ENCODE measurements at places on chromosomes 16 and 17.

GRCh38 chr17:36761203-36761950, 160.0 kb downstream of the MRM1 start:
- DNase-seq = no peak

DNA sequence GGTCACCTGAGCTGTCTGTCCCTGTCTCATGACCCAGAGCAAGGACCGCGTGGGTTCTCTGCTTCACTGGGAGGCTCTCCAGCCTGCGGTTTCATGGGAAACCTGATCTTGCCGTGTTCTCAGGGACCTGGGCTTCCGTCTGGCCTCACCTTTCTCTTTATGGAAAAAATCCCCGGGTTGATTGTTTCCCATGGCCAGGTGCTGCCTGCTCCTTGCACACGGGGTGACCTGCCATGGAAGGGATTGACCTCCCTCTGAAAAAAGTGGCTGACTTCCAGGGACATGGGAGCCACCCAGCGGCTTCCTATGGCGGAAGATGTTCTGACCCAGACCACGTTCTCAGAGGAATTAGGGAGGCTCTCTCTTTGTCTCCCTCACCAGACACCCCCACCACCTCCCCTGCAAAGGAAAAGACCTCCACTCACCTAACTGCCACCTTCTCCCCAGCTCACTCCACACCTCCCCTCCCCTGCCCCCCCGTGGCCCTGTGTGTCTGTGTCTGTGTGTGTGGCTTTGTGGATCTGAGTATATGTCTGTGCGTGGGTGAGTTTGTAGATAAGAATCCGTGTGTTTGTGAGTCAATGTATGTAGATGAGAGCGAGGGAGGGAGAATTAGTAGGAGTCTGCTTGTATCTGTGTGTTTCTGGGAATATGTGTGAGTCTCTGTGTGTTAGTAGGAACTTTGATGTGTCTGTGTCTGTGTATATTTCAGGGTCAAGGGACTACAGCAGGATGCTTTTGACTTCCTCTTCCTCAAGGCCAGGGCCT, 154.6 kb downstream of the NTN1 start:
- no peak for DNase-seq

GRCh38 chr16:456891-457483, 31.5 kb downstream of the RAB11FIP3 start:
- DNase-seq = no peak

GRCh38 chr17:57406131-57406980, 150.0 kb downstream of the MSI2 start:
- no peak for DNase-seq

GRCh38 chr17:72430611-72431432, 310.0 kb downstream of the SOX9 start:
- no peak for DNase-seq

GRCh38 chr16:1839554-1839953, 12.5 kb downstream of the FAHD1 start:
- no peak for DNase-seq

DNA sequence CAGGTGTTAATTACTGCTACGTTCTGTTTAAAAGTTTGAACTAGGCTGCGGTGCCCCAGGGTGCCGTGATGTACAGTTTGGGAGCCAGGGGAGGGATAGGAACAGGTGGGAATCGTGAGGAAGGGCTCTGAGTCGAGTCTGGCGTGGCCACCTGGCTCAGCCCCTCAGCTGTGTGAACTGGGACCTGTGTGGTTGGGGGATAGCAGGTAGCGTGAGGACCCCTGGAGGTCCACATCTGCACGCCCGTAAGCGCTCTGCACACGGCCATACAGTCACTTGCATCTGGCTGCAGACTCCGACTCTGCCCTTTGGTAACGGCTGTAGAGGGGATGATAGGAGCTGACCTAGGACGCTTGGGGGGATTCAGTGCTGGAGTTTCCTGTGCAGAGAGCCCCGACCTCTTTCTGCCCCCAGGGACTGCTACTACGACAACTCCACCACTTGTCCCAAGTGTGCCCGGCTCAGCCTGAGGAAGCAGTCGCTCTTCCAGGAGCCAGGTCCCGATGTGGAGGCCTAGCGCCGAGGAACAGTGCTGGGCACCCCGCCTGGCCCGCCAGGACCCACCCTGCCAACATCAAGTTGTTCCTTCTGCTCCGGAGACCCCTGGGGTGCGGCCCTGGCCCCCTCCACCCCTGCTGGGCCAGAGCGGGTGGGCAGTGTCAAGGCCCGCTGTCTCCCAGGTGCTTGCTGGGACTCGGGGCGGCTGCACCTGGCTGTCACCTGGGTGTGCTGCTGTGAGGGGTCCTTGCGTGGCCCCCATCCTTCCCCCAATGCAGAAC, 17.1 kb downstream of the DEF8 start:
- DNase-seq = no peak

DNA sequence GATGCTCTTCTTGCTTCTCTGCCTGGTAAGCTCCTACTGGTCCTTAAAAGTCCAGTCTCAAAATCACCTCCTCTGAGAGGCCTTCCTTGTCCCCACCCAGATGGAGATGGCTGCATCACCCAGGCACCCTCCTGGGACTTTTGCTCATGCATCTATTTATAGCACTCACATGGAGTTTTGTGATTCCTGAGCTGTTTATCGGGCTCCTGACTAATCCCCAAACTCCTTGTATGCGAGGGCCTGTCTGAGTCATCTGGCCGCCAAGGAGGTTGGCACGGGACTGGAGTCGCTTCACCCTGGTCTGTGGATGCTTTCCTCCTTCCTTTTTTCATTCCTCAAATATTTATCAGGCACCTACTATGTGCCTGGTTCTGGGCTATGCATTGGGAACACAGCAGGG, 2.3 kb upstream of the MAP2K3 start:
- DNase-seq = no peak

DNA sequence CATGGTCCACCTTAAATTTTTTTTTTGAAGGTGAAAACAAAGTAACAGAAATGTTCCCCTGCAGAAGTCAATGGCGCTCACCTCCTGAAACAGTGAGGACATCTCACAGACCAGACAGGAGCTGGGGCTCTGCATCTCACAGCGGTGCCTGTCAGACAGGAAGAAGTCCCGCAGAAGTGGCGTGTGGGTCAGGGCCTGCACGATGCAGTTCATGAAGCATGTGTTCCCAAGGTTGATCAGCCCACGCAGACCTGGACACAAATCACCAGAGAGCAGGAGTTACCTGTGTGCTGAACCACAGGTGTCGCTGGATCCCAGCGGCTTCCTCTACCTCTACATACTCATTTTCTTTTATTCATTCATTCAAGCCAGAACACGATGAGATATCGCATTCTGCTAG, 24.9 kb downstream of the USP22 start:
- DNase-seq = no peak

GRCh38 chr17:5118219-5118618, 2.4 kb downstream of the USP6 start:
- no peak for DNase-seq

DNA sequence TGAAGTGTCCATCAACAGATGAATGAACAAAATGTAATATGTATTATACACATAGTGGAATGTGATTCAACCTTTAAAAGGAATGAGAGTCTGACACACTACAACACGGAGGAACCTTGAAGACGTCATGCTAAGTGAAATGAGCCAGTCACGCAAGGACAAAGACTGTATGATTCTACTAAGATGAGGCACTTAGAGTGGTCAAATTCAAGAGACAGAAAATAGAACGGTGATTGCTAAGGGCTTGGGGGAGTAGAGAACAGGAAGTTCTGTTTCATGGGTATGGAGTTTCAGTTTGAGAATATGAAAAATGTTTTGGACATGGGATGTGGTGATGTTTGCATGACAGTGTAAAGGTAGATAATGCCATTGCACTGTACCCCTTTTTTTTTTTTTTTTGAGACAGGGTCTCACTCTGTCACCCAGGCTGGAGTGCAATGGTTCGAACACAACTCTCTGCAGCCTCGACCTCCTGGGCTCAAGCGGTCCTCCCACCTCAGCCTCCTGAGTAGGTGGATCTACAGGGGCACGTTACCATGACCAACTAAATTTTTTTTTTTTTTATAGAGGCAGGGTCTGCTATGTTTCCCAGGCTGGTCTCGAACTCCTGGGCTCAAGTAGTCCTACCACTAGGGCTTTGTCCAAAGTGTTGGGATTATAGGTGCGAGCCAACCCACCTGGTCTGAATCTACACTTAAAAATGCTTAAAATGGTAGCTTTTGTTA, 2.9 kb upstream of the CCDC102A start:
- no peak for DNase-seq

DNA sequence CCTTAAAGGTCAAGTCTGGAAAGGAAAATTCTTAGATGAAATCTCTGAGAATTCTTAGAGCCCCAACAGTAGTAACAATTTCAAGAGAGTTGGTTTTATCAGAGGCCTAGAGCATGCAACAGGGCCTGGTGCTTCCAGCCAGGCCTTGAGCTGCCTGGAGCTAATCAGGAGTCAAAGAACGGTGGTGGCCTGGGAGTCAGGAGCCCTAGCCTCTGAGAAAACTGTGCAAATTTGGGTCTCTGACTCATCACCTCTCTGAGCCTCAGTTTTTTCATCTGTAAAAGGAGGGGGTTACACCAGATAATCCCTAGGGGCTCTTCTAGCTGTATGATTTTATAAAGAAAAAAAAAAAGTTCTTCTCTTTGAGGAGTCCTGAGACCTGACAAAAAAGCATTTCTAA, 227.3 kb upstream of the RPL38 start:
- DNase-seq = no peak

DNA sequence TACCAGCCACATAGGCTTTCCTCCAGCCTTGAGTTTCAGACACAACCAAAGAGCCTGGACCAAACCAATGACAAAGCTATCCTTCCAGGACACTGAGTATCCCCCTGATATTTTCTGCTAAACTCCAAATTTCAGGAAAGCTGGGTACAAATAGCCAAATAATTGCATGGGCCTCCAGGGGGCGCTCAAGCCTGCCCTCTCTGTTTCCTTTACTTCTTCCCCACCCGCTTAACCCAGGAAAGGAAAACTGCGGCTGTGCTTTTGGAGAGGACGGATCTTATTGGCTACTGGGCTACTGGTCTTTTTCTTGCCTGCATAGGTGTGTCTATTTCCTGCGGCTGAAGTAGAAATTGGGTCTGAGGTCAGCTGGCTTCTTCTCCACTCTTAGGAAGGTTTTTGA, 30.1 kb downstream of the GNGT2 start:
- DNase-seq = peak; percentile 67

- no peak for DNase-seq
Observed at GRCh38 chr16:25141648-25142047, 30.1 kb downstream of the LCMT1 start.

- DNase-seq = no peak
Observed at GRCh38 chr17:18888766-18889290, 30.9 kb downstream of the PRPSAP2 start.

GRCh38 chr17:81553018-81553615, 964 bp upstream of the FAAP100 start:
- DNase-seq = peak; percentile 72

- DNase-seq = no peak
Observed at GRCh38 chr16:83799336-83799735, 8.4 kb upstream of the HSBP1 start.

- no peak for DNase-seq
Observed at GRCh38 chr17:73644145-73645049, at the start of gene SDK2. SDK2 (minus strand) TSS chr17:73644445; CDS start chr17:73644088, 357 bp downstream.

- DNase-seq = peak; percentile 58
Observed at GRCh38 chr17:1720856-1721386, 3.6 kb upstream of the WDR81 start.

DNA sequence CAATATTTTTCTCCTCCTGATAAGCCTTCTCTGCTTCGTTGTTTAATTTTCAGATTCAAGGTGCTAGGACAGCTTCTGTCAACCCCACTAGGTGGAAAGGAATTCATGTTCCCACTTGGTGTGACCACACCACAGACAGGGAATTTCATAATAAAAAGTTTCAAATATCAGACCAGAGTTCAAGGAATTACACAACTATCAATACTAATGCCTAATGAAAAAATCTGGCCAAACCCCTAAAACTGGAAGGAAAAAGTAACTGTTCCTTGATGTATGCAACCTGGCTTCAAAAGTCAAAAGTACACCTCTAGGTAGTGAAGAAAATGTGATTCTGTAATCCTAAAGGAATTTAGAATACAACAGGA, 87.8 kb upstream of the CORO6 start:
- no peak for DNase-seq

- DNase-seq = no peak
Observed at GRCh38 chr16:25895380-25895779, 203.6 kb downstream of the HS3ST4 start.

GRCh38 chr16:66439051-66439730, 12.1 kb downstream of the BEAN1 start:
- DNase-seq = no peak

DNA sequence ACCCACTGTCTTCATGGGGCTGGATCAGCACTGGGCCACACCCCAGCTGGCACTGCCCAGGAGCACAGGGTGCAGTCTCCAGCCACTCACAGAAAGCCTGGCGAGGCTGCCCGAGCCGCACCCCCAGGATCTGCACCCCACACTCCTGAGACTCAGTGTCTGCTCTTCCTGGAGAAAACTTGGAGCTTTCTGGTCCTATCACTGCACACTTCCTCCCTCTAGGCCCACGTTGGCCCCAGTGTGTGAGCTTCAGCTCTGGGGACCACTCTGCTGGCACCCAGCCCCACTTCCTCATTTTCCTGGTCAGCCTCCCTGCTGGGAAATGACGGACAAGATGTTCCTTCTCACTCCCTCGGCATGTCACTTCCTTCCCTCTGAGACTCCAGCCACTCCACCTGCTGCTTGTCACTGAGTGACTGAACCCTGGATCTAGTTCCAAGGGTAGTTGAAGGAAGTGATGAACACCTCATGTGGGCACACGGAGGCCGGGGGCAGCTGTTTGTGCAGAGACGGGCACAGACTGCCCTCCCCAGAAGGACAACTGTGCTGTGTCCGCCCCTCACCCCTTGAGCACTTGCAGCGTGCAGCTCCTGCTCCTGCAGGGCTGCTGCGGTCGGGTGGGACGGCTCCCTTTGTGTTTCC, 29.0 kb downstream of the ZC3H18 start:
- DNase-seq = peak; percentile 19

DNA sequence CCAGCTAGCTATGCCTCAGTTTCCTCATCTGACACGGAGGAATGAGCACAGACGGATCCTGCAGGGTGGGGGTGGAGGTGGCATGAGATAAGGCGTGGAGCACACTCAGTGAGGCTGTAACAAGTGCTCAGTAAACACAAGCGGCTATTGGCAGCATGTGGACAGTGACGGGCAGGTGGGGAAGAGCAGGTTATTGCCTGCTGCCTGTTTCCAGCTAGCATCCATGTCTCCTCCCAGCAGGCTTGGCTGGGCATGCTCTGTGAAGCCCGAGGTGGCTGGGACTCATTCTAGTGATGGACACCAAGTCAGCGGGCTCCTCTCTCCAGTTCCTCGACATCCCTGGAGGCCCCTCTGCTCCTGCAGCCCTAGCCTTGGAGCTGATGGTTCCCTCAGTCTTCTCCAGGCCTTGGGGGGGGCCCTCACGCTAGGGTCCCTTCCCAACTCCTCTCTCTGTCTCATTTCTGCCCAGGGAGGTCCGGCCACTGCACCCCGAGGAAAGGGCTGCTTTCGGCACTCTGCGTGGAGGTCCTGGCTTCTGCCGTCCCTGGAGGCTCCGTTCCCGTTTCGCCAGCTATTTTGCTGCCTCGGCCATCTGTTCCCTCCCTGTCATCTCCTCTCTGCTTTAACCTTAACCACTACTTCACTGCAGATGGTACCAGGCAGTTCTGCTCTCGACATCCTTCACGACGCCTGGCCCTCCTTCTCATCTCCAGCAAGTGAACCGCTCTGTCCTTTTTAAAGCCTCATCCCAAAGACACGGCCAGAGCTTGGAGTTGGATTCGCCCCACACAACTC, 6.2 kb downstream of the RTN4RL1 start:
- no peak for DNase-seq
